Activated T-helper 1 cell treated with anti-CD3 and anti-CD28 coated beads, Interleukin-12 subunit alpha, Interleukin-12 subunit beta, Interleukin-2, Interleukin-4 antibody, amounts not matched to agents 30 ng/mL and 10 ng/mL and 1 ng/mL, durations not matched to agents 14 hours and 24 hours and 36 hours (primary cell): ENCODE measurements at places on chromosomes 5 and 9. TPM values are rescaled to one million over a fixed set of nuclear protein-coding genes. Genes with fewer than 3 reads are reported as not detected.

ELOVL7 gene
- total RNA-seq: 0.34 and 0.49 TPM in 2 replicates

GRIN3A gene
- total RNA-seq: not detected in 2 replicates

GPR151 gene
- total RNA-seq: not detected in 2 replicates

PHYHD1 gene
- total RNA-seq: 0.34 and 1.0 TPM in 2 replicates

SPINK6 gene
- total RNA-seq: not detected in 2 replicates

SPEF2 gene
- total RNA-seq: 4.5 and 4.6 TPM in 2 replicates

STK32A gene
- not detected in 2 replicates for total RNA-seq

HEMGN gene
- 0.24 and 0.31 TPM in 2 replicates for total RNA-seq

TMC1 gene
- not detected in 2 replicates for total RNA-seq

FAM13B gene
- total RNA-seq: 17.2 and 22.3 TPM in 2 replicates

NSD1 gene
- total RNA-seq: 108 and 112 TPM in 2 replicates

DNA sequence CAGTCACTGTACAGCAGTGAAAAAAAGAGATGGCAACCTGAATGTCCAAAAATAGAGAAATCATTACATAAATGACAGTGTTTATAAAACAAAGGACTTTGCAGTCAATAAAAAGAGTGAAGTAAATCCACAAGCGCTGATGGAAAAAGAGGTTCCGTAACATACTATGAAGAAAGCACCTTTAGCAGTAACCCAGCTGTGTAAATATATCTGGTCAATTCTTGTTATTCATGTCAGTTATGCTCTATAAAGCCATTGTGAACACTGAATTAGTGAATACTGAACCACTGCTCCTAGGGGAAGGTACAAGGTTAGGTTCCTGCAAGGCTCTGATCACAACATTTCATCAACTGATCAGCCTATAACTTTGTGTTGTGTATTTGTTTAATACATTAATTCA, 39.5 kb downstream of the CCNJL start:
- H3K27ac ChIP-seq: no peak overlapping the region
- H3K36me3 ChIP-seq: no peaks in the 10 kb centered on the region
- no peak overlapping the region for H3K4me3 ChIP-seq
- no peak for DNase-seq

DNA sequence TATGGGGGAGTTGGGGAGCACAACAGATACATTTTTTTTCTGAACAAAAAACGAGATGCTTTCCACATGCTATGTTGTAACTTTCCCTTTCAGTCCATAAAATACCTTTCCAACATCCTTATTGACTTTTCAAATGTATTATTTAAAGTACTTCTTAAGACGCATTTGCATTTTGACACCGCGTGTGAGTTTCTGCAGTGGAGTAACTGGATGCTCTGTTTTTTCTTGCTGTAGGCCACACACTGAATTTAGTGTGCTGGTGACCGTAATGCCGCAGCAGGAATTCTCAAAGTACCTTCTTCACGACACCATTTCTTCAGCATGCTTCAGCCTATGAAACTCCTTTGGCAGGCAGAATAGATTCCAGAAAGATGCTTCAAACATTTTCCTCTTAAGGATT, 14.3 kb upstream of the EPB41L4B start:
- H3K4me3 ChIP-seq: no peak overlapping the region
- peaks cover 14% of the 10 kb centered on the region for H3K27me3 ChIP-seq
- H3K4me1 ChIP-seq: no peaks in the 10 kb centered on the region
- no peak for DNase-seq

DNA sequence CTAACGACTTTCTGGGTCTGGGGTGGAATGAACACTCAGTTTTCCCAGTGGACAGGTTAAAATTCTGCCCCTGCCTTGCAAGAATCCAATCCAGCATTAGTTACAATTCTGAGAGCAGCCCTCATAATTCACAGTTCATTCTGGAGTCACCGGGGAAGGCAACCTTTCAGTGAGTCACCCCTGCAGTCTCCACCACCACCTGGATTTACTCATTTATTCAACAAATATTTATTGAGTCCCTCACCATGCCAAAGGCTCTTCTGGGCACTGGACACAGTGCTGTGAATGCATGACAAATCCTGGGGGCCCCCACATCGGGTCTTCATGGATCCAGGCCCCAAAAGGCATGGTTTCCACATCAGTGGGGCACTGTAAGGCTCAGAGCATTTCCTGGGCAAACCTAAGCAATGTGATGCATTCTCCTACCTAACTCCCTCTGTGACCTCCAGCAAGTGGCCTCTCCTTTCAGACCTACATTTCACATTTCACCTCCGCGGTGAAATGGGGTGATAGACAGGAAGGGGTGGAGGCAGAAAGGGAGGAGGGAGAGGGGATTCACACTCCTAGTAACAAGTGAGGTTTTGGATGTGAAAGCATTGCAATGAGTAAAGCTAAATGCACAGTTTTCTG, 6.4 kb upstream of the MSX2 start:
- H3K27me3 ChIP-seq: peaks cover 43% of the 10 kb centered on the region
- no peak for DNase-seq
- no peaks in the 10 kb centered on the region for H3K4me1 ChIP-seq
- no peak overlapping the region for H3K27ac ChIP-seq
- no peaks in the 10 kb centered on the region for H3K36me3 ChIP-seq

DNA sequence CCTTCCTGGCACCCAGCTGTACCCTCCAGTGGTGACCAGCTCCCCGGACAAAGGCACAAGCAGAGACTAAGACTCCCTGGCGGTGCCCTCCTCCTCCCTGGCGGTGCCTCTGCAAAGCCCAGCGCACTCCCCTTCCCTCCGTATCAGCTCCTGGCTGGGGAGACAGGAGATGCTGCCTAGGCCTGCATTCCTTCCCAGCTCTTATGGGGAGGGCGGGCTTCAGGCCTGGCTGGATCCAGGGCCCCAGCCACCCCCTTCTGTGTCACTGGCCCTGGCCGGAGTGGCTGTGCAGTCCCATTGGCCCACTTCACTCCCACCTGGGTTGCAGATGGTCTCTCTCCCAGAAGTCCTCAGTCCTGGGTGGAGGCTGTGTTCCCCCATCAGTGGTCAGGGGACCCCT, 6.4 kb downstream of the LCN12 start:
- H3K27ac ChIP-seq: no peak overlapping the region
- H3K27me3 ChIP-seq: no peaks in the 10 kb centered on the region
- H3K36me3 ChIP-seq: no peaks in the 10 kb centered on the region
- no peak overlapping the region for H3K4me3 ChIP-seq

- H3K4me3 ChIP-seq: peak overlapping the region; percentile 95
- H3K4me1 ChIP-seq: peaks cover 50% of the 10 kb centered on the region
- peaks cover 30% of the 10 kb centered on the region for H3K36me3 ChIP-seq
- H3K27me3 ChIP-seq: no peaks in the 10 kb centered on the region
- peak overlapping the region; percentile 74 for H3K27ac ChIP-seq
These were observed 1.8 kb downstream of the SQSTM1 start for GRCh38 chr5:179822444-179822990.

GRCh38 chr5:167489202-167489601, 802.2 kb upstream of the WWC1 start:
- no peaks in the 10 kb centered on the region for H3K4me1 ChIP-seq
- DNase-seq: no peak
- no peaks in the 10 kb centered on the region for H3K27me3 ChIP-seq
- H3K27ac ChIP-seq: no peak overlapping the region

DNA sequence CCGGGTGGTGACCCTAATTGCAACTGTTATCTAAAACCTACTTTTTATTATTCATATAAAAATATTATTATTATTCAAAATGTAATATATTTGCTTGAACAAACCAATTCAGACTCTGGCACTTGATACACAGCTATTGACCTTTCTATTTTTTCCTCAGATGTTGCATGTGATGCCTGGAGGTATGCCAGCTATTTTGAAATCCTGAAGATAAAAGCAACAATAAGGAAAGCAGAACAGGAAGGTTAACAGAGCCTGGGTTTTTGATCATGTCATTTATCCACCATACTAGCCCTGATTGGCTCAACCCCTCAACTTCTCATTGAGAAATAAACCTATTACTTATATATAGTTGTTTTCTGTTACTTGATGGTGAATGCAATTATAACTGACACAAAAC, 340.9 kb upstream of the KIF2A start:
- DNase-seq: no peak
- H3K27me3 ChIP-seq: no peaks in the 10 kb centered on the region
- no peak overlapping the region for H3K4me3 ChIP-seq
- H3K27ac ChIP-seq: no peak overlapping the region
- H3K4me1 ChIP-seq: no peaks in the 10 kb centered on the region

DNA sequence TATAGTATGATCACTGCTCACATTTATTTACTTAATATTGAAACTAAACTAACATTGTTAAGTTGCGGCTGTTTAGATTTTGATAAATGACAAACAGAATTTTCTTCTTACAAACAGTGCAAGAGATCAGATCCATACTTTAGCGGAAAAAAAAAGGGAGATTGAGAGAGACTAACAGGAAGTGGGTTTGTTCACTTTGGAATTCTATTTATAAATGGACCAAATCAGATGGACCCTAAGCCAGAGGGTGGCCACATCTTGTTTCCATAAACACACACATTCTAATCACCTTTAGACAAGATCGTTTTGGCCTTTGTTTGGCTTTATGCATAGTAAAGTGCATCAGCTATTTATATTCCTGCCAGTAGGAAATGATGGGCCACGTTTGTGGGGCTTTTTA, 381.4 kb upstream of the CD180 start:
- no peaks in the 10 kb centered on the region for H3K4me1 ChIP-seq
- no peak overlapping the region for H3K4me3 ChIP-seq
- no peak overlapping the region for H3K27ac ChIP-seq
- DNase-seq: no peak
- no peaks in the 10 kb centered on the region for H3K36me3 ChIP-seq
- H3K27me3 ChIP-seq: peaks cover 3% of the 10 kb centered on the region

GRCh38 chr5:128169401-128170017, 85.9 kb downstream of the SLC12A2 start:
- H3K27ac ChIP-seq: no peak overlapping the region
- H3K27me3 ChIP-seq: no peaks in the 10 kb centered on the region
- H3K4me3 ChIP-seq: no peak overlapping the region
- no peak for DNase-seq
- H3K4me1 ChIP-seq: no peaks in the 10 kb centered on the region
- H3K36me3 ChIP-seq: peaks cover 10% of the 10 kb centered on the region

- DNase-seq: no peak
- no peaks in the 10 kb centered on the region for H3K27me3 ChIP-seq
- no peaks in the 10 kb centered on the region for H3K4me1 ChIP-seq
- H3K36me3 ChIP-seq: no peaks in the 10 kb centered on the region
- no peak overlapping the region for H3K27ac ChIP-seq
- no peak overlapping the region for H3K4me3 ChIP-seq
These were observed 2309.8 kb upstream of the WWC1 start for GRCh38 chr5:165981671-165982070.

- DNase-seq: peak; percentile 58
- peaks cover 64% of the 10 kb centered on the region for H3K4me1 ChIP-seq
- H3K4me3 ChIP-seq: peak within 1 kb of the TSS; percentile 96
- peaks cover 38% of the 10 kb centered on the region for H3K36me3 ChIP-seq
These were observed at the start of gene ADAM19 for GRCh38 chr5:157575381-157576020. Gene ADAM19 (minus strand): TSS chr5:157575775. CDS start chr5:157575696, 79 bp downstream.

GRCh38 chr9:78032730-78033457, 1.3 kb upstream of the GNAQ start:
- DNase-seq: no peak
- peak overlapping the region; percentile 91 for H3K4me3 ChIP-seq
- H3K4me1 ChIP-seq: peaks cover 59% of the 10 kb centered on the region

DNA sequence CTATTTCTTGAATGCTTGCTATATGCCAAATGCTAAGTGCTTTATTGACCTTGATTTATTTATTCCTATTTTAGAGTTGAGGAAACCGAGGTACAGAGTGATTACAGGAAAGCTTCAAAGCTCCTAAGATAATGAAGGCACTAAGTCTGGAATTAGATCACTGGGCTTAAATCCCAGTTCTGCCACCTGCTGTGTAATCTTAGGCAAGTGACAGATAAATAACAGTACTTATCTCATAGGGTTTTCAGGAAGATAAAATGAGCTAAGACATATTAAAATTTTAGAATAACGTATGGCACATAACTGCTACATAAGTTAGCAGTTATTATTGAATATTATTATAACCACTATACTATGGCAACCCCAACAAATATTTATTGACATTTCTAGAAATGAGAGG, 843.8 kb downstream of the DTWD2 start:
- no peak overlapping the region for H3K4me3 ChIP-seq
- H3K27me3 ChIP-seq: no peaks in the 10 kb centered on the region
- no peak overlapping the region for H3K27ac ChIP-seq
- H3K4me1 ChIP-seq: no peaks in the 10 kb centered on the region

GRCh38 chr5:10109299-10109698, 140.4 kb downstream of the ATPSCKMT start:
- H3K36me3 ChIP-seq: no peaks in the 10 kb centered on the region
- no peaks in the 10 kb centered on the region for H3K27me3 ChIP-seq
- H3K4me1 ChIP-seq: no peaks in the 10 kb centered on the region

- H3K27me3 ChIP-seq: no peaks in the 10 kb centered on the region
- H3K36me3 ChIP-seq: no peaks in the 10 kb centered on the region
- no peak overlapping the region for H3K27ac ChIP-seq
These were observed 44.9 kb upstream of the SLC12A2 start for GRCh38 chr5:128038643-128039042.

- H3K36me3 ChIP-seq: peaks cover 7% of the 10 kb centered on the region
- no peaks in the 10 kb centered on the region for H3K27me3 ChIP-seq
- no peaks in the 10 kb centered on the region for H3K4me1 ChIP-seq
- no peak overlapping the region for H3K27ac ChIP-seq
- H3K4me3 ChIP-seq: no peak overlapping the region
- no peak for DNase-seq
These were observed 27.0 kb upstream of the SLC6A3 start for GRCh38 chr5:1471997-1472963.

DNA sequence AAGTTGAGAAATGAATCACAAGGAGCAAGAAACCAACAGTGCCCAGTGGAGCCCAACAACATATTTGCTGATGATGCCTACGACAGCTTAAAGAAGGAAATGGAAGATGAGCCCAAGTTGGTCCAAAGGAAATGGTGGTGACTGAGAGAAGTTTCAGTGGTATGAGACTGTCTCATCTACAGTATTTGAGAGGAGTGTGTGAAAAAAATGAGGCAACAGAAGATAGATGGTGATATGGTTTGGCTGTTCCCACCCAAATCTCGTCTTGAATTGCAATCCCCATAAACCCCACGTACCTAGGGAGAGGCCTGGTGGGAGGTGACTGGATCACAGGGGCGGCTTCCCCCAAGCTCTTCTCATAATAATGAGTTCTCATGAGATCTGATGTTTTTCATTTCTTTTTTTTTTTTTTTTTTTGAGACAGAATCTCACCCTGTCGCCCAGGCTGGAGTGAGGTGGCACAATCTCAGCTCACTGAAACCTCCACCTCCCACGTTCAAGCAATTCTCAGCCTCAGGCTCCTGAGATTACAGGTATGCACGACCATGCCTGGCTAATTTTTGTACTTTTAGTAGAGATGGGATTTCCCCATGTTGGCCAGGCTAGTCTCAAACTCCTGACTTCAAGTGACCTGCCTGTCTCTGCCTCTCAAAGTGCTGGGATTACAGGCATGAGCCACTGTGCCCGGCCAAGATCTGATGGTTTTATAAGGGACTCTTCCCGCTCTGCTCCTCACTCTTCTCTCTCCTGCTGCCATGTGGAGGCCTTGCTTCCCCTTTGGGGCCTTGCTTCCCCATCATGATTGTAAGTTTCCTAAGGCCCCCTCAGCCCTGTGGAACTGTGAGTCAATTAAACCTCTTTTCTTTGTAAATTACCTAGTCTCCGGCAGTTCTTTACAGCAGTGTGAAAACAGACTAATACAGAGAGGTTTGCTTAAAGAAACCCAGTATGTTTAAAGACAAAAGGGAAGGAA, 30.2 kb downstream of the EFCAB9 start:
- H3K27me3 ChIP-seq: peaks cover 5% of the 10 kb centered on the region
- DNase-seq: no peak
- H3K36me3 ChIP-seq: peaks cover 15% of the 10 kb centered on the region

GRCh38 chr9:128724744-128725211, 851 bp upstream of the ZDHHC12 start:
- no peaks in the 10 kb centered on the region for H3K27me3 ChIP-seq
- peak overlapping the region; percentile 80 for H3K27ac ChIP-seq
